ENCODE measurements at places on chromosomes 3 and 15.

DNA sequence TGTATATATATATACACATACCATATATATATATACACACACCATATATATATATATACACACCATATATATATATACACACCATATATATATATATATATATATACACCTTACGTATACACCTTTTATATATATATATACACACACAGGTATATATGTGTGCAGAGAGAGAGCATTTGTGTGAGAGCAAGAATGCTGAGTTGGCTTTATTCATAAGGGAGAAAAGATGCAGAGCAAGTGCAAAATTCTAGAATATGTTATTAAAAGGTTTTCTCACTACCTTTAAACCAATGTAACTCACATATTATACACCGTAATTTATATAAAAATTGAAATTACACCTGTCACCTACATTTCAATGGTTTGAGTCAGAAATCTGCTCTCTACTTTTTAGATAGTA, 107.2 kb upstream of the ALCAM start:
- no peak for DNase-seq

DNA sequence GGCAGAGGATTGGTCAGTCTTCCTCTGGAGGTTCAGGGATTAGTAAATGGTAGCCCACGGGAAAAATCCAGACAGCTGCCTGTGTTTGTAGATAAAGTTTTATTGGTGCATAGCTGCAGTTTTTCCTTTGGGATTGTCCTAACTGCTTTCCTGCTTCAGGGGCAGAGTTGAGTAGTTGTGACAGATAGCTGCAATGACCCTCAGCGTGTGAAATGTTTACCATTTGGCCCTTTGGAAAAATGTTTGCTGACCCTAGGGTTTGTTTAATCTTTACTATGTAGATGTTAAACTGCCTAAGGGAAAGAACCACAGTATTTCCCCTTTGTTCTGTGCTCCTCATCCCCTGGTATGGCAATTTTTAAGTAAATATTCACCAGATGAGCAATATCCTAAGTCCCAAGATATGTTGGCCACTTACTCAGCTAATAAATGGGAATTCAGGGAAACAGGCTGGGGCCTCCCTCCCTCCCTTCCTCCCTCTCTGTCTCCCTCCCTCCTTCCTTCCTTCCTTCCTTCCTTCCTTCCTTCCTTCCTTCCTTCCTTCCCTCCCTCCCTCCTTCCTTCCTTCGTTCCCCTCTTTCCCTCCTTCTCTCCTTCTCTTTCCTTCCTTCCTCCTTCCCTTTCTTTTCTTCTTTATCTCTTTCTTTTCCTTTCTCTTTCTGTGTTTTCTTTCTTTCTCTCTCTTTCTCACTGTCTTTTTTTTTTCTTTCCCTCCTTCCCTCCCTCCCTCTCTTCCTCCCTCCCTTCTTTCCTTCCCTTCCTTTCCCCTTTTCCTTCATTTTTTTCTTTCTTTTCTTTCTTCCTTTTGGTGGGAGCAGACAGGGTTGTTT, 234.6 kb upstream of the BHLHE40 start:
- DNase-seq: no peak

- no peak for DNase-seq
Observed at GRCh38 chr3:186896875-186897274, 33.5 kb upstream of the ST6GAL1 start.

- DNase-seq: no peak
Observed at GRCh38 chr3:164406281-164406680, 672.0 kb downstream of the SI start.

GRCh38 chr3:196596355-196596754, 27.9 kb downstream of the FBXO45 start:
- no peak for DNase-seq

DNA sequence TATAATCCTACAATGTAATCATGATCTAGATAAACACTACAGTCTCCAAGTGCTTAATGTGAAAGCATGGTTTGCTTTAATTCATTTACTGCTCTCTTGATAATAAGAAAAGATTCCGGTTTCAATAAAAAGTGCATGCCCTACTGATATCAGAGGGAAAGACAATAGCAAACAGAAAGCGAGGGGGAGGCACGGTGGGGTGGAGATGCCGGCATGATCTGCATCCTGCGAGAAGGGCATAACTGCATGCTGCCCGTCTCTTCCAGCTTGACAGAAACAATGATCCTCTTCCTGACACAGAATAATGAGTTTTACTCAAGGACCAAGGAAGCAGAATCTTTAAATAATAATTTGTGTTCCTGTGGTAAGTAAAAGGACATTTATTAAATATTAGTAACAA, 51.7 kb downstream of the GOLIM4 start:
- DNase-seq: no peak

DNA sequence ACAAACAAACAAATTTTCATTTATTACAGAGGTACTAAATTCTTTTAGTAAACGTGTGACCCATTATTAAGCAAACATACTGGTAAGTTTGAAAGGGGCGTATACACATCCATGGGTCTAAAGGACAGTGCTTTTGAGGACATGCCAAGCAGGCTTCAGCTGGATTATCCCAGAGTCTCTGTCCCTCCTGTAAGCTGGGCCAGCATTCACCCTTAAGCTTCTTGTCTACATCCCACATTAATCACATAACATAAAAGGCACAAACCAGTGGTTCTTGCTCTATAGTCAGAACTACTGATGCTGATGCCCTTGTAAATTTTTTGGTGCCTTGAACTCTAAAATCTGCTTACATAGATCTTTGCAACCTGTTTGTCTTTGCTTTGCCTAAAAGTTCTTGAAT, 150.8 kb upstream of the BNIP2 start:
- DNase-seq: no peak

GRCh38 chr15:67144609-67145311, 79.4 kb downstream of the SMAD3 start:
- DNase-seq: no peak

GRCh38 chr15:48145923-48146322, 25.1 kb downstream of the SLC24A5 start:
- DNase-seq: no peak

GRCh38 chr3:95752199-95752598, 1062.2 kb upstream of the EPHA6 start:
- DNase-seq: no peak

DNA sequence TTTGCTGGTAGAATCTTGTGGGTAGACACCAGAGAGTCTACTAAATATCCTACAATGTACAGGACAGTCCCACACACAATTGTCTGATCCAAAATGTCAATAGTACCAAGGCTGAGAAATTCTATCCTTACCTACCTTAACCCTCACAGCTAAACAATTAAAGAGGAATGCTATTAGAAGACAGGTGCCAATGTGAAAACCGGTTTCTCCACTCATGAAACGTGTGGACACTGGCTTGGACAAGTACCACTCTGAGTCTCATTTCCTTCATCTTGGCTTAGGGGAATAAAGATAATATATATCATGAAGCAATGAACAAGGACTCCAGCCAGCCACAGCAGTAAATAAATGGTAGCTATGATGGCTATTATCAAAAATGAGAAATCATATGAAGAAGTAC, 90.2 kb downstream of the RFTN1 start:
- DNase-seq: no peak

DNA sequence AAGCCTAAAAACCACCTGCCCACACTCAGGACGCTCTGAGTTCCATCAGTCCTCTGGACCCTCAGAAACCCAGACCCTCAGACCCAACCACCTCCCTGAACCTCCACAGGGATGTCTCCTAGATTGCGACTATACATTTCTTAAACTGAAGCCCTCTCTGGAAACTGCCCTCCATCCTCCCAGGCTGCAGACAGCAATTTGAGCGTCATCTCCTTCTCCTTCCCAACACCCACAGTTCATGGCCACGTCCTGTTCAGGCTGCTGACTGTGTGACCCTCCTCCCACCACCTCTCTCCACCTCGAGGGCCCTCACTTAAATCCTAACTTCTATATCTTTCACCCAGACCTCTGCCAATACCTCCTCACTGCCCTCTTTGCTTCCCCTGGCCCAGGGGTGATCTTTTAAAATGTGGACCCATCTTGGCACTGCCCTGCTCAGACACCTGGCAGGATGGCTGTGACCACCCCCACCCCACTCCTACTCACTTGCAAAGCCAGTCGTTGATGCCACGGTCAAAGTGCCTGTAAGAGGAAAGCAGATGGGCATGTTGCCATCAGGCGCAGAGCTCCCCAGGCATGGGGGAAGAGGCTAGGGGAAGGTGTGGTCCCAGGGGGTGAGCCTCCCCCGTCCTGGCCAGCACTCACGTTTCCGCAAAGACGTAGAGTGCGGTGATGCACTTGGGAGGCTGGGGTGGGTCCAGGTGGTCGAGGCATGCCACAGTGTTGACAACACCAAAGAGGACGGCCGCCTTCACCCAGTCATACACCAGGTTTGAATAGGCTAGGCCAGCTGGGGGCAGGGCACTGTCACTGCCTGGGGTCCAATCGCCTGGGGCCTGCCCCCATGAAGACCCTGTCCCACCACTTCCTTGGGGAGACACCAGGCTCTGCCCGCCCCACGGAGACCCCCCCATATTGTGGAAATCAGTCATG, 6.0 kb downstream of the HHATL start:
- no peak for DNase-seq

DNA sequence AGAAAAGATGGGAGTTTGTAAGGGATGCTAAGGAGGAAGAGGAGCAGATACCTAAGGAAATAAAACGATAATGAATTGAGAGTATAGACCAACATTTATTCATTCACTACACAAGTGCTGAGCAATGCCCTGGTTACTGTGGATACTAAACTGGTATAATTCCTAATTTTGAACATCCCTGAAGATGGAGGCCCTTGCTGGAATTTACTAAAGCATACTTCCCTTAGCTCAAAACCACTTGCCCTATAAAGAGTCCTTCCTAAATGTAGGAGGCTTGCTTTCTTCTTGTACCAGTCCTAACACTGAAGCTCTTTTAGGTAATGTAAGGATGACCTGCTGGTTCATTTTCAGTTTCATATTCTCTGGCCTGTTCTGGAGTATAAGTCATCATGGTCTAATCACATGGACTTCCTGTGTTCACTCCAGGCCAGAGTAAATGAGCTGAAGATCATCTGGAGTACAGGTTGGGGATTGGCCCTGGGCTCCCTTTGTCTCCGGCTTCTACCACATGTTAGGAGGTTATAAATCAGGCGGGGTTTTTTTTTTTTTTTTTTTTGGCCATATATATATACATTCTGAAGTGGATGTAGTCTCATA, 40.1 kb upstream of the MTMR10 start:
- DNase-seq: no peak

DNA sequence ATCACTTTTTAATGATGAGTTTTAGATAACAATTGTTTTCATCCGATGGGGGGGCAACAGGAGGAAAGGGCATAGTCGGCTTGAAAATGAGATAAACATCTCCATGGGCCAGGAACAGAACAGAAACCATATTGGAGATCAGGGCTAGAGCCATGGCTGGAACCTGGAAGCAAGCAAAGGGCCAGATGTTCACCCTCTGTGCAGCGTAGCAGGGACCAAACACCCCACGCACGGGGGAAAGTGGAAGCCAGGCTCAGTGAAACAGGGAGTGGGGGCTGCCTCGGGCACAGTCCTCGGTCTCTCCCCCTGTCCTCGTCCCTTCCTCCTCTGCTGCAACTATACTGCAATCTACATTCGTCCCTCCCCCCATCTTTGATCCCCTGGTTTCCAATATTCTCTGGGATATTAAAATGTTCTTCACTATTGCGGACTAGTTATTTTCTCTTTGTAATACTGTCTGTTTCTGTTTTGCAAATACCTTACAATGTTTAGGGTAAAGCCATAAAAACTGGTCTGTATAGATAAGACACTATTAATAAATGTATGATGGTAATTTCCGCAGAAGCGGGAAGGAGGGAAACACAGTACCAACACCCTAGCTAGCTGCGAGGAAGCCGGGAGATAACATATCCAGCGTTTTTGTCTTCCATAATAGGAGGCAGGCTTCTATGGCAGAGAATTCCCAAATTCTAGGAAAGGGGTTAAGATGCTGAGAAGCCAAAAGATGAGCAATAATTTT, 121.5 kb downstream of the XXYLT1 start:
- no peak for DNase-seq

DNA sequence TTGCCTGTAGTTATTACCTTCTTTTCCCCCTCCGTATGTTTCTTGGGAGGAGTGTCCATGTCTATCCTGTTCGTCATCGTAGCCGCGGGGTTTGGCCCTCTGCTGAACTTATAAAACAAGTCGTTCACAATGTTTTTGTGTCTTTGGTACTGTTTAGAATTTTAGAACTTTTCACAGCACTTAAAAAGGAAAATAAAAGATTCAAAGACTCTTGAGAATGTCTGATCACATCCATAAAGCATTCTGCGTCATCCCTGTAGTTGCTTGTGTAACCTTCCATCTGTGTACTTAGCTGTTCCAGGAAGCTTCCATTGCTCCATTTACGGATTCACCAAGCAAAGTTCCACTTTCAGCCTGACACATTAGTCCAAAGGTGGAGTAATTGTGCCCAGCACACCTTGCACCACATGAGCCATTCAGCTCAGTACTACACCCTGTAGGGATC, 677.1 kb upstream of the NR2F2 start:
- DNase-seq: no peak

- no peak for DNase-seq
Observed at GRCh38 chr3:79015854-79016253, 751.9 kb downstream of the ROBO1 start.

- DNase-seq: no peak
Observed at GRCh38 chr3:65354880-65355279, 667.1 kb upstream of the ADAMTS9 start.

DNA sequence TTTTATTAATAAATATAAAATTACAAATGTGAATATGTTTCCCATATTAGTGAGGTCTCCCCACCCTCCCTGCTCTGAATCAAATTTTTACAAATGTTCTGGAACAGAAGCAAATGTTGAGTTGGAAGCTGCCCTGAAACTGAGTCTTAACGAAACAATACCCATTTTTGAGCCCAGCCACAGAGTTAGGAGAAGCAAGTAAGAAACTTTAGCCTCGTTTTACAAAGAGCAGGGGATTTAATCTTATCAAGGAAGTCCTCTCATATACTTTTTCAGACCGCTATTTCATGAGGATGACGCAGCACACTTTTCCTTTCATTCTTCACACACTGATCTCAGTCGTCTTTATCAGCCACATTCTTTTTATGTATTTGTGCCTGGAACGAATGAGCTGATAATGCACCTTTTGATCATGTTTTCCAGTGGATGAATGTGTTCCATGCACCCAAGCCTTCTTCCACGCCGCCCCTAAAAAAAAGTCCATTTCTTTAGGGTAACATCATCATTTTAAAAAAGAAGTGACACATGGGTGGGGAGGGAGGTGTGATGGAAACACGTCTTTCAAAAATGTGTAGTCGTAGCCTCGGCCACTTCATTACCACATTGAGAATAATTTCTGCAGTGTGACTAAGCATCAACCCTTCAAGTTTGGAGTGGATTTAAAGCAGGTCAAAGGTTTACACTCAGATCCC, 48.1 kb downstream of the SETMAR start:
- no peak for DNase-seq

DNA sequence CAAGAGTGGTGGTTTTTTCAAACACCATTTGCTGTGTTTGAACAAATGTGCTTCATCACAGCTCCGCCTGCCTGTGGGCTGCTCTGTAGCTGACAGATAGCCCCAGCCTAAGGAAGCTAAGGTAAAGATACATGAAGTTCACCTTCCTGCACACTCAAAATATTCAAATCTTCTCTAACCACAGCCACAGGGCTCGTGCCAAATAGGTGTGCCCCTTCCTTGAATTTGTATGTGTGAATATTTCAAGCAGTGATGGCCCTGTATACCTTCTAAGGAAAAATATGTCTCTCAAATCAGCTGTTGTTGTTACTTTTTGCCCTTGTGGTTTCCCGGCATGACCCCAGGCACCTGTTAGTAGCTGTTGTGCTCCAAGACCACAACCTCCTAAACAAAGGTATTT, 92.8 kb downstream of the CCNL1 start:
- DNase-seq: no peak
